ENCODE measurements at places on chromosomes 1 and 21. TPM values are rescaled to one million over a fixed set of nuclear protein-coding genes. Genes with fewer than 3 reads are reported as not detected.

Gene NUAK2
- total RNA-seq = 0.41 TPM

Gene SAMD13
- total RNA-seq = 5.3 TPM

Gene MPZ
- 1.6 TPM for total RNA-seq

Gene SPATA1
- 1.2 TPM for total RNA-seq

Gene CLCNKA
- total RNA-seq = 0.41 TPM

Gene UBL4B
- 0.41 TPM for total RNA-seq

Gene SLC5A3
- total RNA-seq = 54.2 TPM

Gene C1orf94
- under 0.01 TPM for total RNA-seq

Gene KRTAP11-1
- not detected for total RNA-seq

Gene CD101
- 0.82 TPM for total RNA-seq

Gene CYP4Z1
- 0.41 TPM for total RNA-seq

Gene CDCA8
- total RNA-seq = 0.82 TPM

Gene PPFIA4
- total RNA-seq = 12.6 TPM

Gene RNPC3
- 16.7 TPM for total RNA-seq

Gene KIAA0040
- total RNA-seq = 0.41 TPM

DNA sequence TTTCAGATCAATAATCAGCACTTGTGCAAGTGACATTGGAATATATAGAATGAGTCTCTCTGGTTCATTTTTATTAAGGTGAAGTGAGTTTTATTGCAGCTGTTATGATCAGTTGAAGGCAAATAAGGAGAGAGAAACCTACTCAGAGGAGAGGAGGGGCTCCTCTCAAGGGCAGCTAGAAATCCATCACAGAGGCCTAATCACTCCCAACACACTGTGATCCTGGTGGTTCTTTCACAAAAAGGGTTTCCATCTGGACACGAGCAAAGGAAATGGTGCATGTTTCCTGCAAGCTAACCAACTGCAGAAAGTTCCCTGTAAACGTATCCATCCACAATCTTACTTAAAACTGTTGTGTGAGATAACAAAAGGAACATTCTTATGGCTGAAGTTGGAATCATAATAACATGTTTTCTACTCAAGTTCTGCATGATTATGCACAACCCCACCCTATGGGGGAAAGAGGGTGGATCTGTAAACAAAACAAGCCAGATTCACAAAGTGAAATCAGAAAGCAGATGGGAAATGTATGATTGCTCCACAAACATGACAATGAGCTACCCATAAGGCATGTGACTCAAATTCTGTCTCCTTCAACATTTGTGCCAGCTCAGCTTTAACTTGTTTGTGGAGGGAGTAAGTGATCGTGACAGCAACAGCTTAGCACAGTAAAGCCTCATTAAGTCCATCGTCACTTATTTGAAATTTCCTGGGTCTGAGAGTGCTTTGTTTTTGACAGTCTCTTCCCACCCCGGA lies 141.2 kb upstream of the ST6GALNAC5 start:
- no peak for DNase-seq

DNA sequence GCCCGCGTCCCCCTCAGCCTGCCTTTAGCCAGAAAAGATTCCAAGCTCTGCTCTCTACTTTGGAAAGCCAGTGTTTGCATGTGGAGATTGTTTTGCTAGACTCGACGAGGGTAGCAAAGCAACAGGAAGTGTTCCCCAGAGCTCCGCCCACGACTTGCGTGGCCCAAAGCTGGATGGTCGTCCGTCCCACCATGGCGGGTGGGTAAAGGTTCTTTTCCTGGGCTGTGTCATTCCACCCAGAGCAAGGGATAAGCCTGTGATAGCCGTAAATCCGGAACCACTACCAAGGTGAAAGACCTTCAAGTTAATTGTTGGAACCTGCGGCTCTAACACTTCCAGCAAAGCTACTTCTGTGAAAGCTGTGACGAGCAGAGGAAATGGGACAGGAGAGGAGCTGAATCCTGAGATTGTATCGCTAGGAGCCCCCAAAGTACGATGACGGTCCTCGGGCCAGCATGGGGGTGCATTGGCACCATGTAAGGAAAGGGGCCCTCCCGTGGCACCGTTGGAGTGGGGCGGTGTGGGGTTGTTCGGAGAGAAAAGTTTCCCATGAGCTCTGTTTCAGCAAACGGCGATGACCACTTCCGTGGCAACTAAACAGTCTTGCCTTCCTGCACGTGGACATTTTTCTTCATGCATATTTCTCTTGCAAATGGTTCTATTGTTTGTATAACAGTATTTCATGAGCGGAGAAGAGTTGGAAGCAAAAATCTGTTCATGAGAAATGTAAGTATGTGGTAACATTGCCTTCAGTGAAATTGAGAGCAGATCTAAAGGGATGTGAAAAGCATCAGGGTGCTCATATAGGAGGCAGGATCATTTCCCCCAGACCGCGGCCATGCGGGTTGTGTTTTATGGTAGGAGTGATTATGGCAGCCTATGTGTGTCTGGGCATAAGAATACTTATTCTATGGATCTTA lies 8.4 kb downstream of the MX2 start:
- DNase-seq = no peak

DNA sequence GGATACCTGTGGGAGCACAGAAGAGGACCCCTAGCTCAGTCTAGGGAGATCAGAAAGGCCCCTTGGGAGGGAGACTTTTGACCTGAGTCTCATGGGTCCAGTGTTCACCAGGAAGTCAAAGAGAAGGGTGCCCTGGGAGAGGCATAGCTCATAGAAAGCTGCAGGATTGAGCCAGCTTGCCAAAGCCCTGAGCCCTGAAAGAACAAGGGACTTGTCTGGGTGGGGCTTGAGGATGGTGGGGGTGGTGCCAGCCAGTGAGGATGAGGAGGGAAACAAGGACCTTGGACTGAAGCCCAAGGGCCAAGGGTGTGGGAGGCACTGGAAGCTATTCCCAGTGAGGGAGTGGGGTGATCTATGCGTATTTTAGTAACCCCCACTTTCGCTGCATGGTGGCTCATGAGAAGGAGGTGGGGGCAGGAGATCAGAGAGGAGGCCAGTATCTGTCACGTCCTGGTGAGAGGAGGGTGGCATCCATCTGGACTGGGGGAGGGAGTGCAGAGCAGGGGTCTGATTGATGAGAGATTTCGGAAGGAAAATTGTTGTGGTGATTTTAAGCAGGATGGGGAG lies 28.4 kb downstream of the DMBX1 start:
- no peak for DNase-seq

GRCh38 chr1:168301664-168302320 lies 21.1 kb downstream of the TBX19 start:
- no peak for DNase-seq

DNA sequence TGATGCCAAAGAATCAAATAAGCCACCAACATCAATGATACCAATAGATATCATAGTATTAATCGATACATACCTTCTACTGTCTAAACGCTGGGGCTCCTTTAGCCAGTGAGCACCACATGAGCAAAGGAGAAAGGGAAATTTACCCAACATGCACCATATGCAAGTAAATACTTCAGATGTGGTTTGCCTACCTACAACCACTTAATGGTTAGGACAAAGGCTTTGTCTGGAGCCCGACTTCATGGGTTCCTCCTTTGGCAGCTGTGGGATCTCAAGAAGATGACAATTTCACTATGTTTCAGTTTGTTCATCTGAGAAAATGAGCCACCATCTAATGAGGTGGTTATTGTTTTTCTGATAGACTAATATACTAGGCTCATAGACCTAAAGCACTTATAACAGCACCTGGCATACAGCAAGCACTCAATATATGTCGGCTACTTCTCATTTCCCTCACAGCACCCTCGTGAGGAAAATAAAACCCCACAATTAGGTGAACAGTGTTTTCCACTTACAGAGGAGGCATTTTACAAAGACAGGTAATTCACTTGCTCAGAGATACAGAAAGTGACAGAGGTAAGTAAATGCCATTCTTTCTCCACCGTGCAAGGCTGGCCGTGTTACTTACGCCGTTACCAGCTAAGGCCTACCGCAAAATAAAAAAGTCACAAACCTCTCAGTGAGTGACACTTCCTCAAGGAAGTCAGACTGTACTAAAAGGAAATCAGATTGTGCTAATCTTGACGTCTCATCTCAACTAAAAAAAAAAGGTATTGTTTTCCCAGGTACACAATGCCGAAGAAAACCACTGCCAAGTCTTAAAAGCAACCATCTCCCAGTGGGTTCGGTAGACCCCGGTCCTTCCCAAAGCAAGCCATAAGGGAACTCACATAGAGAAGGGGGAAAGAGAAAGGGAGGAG lies 1.6 kb downstream of the TTC13 start:
- no peak for DNase-seq

- DNase-seq = no peak
Observed at GRCh38 chr1:39538531-39539251, 37.9 kb downstream of the PABPC4 start.

GRCh38 chr1:64535938-64536835 lies 66.3 kb downstream of the CACHD1 start:
- no peak for DNase-seq

DNA sequence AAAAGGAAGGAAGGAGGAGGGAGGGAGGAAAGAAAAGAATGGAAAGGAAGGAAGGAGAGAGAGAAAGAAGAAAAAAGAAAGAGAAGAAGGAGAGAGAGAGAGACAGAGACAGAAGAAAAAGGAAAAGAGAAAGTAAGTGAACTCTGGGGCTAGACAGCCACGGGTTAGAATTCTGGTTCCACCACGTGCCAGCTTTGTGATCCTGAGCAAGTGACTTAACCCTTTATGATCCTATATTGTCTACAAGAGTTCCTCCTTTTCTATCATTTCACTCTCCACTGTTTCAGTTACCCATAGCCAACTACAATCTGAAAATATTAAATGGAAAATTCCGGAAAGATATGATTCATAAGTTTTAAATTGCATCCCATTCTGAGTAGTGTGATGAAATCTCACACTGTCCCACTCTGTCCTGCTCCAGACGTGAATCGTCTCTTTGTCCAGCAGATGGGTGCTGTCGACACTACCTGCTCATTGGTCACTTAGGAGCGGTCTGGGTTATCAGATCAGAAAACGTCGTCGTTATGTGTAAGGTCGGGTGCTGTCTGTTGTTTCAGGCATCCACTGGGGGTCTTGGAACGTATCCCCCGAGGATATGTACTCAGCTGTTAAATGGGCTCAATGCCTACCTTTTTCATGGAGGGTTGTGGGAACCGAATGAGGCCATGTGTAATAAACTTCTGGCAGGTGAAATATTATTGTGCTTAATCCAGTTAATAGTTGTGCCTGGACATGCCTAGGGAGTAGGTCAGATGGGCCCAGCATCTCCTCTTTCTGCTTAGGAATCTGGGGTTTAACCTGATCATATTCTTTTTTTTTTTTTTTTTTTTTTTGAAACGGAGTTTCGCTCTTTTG lies 19.1 kb downstream of the TMEM51 start:
- no peak for DNase-seq

DNA sequence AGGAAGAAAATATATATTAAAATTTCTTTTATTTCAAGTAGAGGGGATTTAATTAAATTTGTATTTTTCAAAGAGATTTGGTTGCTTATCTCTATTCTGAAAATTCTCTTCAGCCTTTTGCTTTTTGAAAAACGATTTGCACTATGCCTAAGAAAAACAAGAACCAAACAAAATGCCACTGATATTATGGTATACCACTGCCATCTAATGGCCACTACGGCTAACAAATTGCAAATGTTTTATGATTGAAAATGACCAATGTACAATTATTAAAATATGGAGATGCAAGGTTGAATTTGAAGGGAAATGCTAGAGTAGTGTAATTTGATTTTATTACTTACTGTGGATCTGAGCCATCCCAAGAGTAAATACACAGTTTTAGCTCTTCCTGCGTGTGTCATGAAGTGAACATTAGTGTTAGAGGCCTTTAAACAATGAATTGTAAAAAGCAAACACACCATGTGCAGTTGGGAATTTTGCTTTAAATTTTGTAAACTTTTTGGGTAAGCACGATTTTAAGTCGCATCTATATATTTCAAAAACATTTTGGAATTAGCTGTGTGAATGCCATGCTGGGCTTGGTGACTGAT lies 137.4 kb upstream of the USP25 start:
- peak; percentile 2 for DNase-seq

GRCh38 chr1:36408479-36408878 lies 10.8 kb upstream of the LSM10 start:
- DNase-seq = no peak

DNA sequence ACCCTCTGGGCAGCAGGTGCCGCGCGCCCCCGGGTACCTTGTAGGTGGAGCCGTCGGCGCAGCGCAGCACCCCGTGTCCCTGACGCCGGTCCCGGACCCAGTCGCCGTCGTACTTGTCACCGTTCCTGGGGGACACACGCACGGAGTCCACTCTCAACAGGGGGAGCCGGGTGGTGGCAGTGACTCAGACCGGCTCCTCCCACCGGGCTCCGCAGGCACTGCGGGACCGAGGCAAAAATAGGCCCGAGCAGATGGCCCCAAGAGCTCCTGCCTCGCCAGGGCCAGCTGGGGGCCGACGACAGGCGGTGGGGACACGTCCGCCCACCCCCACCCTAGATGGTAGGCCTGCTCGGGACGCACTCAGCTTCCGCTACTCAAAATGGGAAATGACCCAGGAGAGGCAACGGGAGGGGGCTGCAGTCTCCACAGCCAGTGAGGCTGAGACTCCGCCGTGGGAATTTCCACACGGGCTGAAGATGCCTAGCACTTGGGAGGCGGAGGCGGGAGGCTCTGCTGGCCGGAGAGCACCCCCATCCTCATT lies 6.3 kb downstream of the MORN1 start:
- DNase-seq = no peak

DNA sequence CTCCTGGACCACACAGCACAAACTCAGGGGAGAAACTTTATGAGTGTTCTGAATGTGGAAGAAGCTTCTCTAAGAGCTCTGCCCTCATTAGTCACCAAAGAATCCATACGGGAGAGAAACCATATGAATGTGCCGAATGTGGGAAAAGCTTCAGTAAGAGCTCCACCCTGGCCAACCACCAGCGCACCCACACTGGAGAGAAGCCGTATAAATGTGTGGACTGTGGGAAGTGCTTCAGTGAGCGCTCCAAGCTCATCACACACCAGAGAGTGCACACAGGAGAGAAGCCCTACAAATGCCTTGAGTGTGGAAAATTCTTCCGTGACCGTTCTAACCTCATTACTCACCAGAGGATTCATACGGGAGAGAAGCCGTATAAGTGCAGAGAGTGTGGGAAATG lies 22.5 kb downstream of the ZSCAN20 start:
- no peak for DNase-seq

GRCh38 chr1:185672719-185673360 lies 61.4 kb upstream of the HMCN1 start:
- no peak for DNase-seq

DNA sequence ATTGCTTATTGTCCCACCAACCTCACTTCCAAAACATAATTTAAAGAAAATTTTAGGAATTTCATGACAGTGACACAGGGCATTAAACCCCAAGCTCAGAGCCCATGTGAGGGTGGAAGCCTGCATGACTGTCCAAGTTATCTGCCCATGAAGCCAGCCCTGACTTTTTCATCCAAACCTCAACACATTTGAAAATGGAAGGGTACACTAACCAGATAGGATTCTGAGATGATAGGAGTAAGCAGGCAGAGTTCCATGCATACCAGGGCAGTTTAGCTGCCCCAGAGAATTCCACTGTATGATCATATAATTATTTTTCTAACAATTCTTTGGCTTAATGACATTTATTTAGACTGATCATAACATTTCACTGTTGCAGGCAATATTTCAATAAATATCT lies 986.0 kb downstream of the TTLL7 start:
- DNase-seq = no peak

- DNase-seq = no peak
Observed at GRCh38 chr1:22317231-22317919, 134.3 kb upstream of the ZBTB40 start.

All from frontal cortex (tissue), 4 donors.